Naive thymus-derived CD8-positive, alpha-beta T cell (primary cell): ENCODE measurements at places on chromosomes 12 and 14.

DNA sequence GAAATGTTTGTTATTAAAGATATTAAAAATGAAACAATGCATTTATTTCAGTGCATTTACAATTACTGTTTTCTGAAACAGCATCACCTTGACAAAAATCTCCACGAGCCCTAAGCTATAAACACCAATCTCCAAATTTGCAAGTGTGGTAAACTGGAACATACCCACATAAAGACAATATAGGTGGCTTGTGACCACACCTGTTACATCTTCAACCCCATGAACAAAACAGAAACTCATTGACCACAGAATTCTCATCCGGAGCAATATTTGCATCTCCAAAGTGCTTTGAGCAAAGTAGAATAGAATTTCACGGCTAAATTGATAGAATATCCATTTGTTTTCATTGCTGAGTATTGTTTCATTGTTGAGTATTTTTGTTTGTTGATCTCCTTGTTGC lies 375.2 kb upstream of the FLRT2 start:
- DNase-seq: no peak

GRCh38 chr12:121992059-121992879 lies 29.4 kb upstream of the BCL7A start:
- DNase-seq: no peak

- DNase-seq: no peak
These were observed 15.4 kb downstream of the PIWIL1 start for GRCh38 chr12:130353081-130353480.

DNA sequence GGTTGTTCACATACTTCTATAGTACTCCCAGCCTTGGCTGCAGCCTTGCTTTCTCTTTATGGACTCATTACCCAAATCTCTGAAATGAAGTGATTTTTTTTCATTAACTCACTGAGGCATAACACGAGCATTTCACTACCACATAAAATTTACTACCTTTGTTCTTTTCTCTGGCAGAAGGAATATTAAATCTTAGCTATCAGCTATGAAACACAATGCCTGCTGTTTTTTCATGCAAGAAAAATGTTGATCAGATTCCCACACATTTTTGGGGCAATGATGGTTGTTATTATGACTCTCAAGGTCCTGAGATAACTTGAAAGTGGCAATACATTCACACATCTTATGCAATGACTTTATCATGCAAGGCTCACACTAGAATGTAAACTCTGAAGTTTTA lies 225.3 kb upstream of the ATP2B1 start:
- no peak for DNase-seq

DNA sequence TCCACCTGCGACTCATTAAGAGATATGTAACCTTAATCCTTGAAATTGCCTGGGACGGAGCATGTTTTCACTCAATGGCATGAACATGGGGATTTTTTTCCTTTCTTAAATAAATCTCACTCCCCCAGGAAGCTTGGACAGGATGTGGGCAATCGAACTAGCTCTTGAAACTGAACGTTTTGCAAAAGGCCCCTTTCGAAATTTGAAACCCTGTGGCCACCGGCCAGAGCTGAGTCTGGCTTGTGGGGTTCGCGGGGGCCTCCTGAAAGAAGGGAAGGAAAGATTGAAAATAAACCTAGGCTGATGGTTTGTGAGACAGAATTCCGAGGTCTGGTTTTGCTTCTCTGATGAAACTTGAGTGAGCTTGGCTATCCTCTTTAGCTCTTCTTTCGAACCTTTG lies 101.4 kb upstream of the RTL1 start:
- no peak for DNase-seq

DNA sequence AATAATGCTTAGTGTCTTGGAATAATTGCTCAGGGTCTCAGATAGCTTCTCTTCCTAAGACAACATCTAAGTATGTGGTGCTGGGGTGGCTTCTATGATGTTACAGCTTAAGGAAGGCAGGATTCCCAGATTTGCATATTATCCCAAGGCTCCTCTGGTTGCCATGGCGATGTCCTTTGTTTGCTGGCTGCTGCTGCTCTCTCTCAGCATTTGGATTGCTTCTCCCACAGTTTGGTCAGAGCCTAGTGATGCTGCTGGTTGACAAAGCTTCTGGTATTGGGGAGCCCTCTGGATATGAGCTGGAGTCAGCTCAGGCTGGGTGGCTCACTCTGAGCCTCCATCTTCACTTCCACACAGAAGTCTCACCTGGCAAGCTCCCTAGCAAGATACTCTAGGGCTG lies 56.4 kb upstream of the FBXO33 start:
- no peak for DNase-seq

DNA sequence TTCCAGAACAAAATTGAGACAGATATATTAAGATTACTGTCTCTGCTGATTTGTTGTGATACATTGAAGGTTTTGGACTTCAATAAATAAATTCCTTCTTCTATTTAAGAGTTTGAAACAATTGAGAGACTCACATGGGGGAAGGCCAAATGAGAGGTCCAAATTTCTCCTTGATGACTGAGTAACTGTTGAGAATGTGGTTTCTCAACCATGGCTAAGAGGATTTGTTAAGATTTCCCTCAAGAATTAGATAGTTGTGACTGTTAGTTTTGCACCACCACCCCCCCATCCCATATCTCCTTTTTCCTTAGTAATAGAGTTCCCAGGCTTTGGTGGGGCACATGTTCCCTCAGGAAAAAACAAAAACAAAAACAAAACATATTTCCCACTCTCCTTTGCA lies 47.7 kb upstream of the IGF1 start:
- DNase-seq: no peak

DNA sequence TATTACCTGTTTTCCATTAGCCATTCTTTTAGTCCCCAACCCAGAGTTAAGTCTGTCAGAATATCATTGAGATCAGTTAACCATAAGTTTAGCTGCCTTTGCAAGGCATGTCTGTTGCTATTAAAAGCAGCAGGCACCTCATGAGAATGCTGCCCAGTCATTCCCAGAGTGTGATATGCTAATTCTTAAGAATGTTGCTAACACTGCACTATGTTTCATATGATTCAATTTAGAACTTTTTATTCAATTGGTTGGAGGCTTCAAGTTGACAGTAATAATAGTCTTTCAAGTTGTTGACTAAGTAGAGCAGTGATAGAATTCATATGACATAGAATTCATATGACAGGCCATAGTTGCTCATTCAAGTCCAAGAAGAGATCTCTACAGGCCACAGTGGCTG lies 292.3 kb downstream of the FUT8 start:
- DNase-seq: no peak

- no peak for DNase-seq
These were observed 3.9 kb upstream of the KRT4 start for GRCh38 chr12:52817699-52818238.

GRCh38 chr14:61542848-61543790 lies 152.2 kb upstream of the HIF1A start:
- no peak for DNase-seq

- no peak for DNase-seq
These were observed 10.1 kb downstream of the LTB4R start for GRCh38 chr14:24321212-24321975.

DNA sequence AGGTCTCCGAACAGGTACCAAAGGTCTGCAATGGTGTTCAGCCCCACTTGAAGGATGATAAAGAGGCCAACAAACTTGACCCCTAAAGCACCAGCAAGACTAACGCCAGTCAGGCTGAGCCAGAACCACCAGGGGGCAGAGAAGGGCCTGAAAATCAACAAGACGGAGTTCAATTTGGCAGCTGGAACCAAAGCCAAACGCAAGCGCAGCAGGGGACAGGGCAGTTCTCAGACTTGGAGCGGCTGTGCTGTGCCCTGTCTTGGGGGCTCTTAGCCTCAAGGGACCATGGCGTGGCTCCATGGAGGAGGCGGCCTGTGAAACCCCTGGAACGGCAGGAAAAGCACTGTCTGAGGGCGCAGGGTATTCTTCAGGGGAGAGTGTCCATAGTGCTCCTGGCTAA lies 19.6 kb downstream of the POMT2 start:
- peak; percentile 48 for DNase-seq

- no peak for DNase-seq
These were observed 103.1 kb downstream of the ETV6 start for GRCh38 chr12:11752403-11753149.

DNA sequence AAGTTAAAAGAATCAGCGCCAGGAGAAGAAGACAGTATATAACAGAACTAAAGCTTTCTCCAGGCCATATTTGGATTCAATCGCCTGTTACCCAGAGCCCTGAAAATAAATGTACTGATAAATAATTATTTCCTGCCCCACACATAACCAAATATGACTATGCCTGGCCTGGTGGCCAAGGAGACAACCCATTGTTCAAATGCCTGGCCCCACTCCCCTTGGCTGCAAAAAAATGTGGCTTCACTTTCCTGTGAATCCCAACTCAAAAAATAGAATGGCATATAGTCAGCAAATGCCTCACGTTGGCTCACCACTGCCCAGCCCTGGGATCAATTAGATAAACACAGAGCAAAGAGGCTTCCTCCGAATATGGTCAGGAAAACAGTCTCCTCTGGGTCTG lies 472.1 kb downstream of the BCL11B start:
- no peak for DNase-seq

- no peak for DNase-seq
These were observed 78.6 kb downstream of the POLR3B start for GRCh38 chr12:106436164-106436563.

- no peak for DNase-seq
These were observed 102.9 kb upstream of the FSCB start for GRCh38 chr14:44609876-44610510.

DNA sequence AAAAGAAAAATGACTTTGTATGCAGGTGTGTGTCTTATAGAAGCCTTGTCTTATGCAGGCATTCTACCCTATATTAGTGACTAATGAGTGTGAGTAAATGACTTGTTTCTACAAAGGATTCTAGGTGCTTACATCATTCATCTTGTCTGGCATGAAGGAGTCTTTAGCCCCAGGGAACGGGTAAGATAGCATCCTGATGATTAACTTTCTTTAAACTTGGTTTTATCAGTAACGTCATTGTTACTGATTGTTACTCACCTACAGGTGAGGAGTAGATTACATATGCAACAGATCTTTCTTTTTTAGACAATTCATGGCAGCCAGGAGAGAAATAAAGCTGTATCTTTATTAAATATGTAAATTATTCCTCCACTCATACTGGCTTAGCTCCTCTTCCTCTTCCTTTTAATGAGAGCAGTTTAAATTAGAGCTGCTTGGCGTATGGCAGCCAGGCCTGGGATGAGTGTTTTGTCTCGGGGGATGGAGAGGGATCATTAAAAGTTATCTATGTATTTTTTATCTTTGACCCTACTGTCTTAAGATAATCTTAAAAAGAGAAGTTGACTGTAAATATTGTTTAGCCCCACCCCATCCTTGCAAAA lies 57.2 kb upstream of the ATP2A2 start:
- DNase-seq: no peak

DNA sequence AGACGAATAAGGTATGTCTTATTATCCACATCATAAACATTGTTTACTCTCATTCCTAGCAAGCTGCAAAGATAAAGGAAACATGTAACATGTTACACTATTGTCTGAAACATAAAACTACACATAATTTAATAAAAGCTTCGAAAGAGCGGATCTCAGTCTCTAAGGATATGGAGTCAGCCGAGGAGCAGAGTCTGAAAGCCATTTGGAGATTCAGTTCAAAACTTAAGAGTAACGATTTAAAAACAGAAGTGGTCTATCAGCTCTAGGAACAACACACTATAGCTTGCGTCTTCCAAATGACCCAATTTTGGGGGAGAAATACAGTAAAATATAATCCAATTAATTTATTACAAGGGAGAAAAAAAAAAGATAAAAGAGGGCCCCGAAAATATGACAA lies 775 bp downstream of the NEMF start:
- DNase-seq: no peak

DNA sequence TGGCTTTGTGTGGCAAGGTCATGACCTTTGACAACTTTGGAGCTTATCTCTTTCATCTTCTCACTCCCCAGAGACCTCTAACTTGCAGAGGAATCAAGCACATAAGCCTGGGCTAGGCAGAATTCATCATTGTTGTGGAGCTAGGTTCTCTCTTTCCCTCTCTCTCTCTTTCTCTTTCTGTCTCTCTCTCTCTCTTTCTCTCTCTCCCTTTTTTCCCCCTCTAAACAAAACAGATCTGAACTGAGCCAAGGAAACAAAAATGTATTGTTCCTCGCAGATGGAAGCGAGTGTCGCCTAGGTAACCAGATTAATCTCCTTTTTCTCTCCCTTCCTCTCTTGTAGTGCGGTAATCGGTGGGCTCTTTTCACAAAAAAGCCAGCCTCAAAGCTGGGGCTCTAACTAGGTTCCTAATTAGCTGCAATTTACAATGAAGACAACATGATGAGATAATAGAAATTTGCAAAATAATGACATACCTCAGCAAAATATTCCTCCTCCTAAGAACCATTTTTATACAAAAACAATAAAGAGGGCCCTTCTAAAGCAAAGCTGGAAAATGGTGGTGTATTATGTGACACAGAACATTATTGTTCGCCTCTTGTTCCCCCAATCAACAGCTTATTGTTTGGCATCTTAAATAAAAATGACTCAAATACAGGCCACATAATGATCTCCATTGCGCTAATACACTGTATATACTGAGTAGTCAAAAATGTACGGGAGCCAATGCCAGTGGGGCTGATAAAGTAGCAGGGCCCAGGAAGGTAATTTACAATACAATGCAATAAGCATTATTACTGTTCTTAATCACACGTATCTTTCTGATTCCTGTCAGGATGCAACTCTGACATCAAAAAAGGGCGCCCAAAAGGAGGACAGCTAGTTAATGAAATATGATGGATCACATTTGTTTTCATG lies 65.7 kb upstream of the SOX5 start:
- no peak for DNase-seq

GRCh38 chr12:12901158-12901791 lies 9.9 kb downstream of the GPRC5A start:
- no peak for DNase-seq

- DNase-seq: peak; percentile 63
These were observed 515.4 kb downstream of the FUT8 start for GRCh38 chr14:65927931-65928356.

GRCh38 chr12:52739963-52740362 lies 36.6 kb upstream of the KRT77 start:
- DNase-seq: no peak

- no peak for DNase-seq
These were observed 50.8 kb downstream of the TTLL5 start for GRCh38 chr14:75711796-75712211.

DNA sequence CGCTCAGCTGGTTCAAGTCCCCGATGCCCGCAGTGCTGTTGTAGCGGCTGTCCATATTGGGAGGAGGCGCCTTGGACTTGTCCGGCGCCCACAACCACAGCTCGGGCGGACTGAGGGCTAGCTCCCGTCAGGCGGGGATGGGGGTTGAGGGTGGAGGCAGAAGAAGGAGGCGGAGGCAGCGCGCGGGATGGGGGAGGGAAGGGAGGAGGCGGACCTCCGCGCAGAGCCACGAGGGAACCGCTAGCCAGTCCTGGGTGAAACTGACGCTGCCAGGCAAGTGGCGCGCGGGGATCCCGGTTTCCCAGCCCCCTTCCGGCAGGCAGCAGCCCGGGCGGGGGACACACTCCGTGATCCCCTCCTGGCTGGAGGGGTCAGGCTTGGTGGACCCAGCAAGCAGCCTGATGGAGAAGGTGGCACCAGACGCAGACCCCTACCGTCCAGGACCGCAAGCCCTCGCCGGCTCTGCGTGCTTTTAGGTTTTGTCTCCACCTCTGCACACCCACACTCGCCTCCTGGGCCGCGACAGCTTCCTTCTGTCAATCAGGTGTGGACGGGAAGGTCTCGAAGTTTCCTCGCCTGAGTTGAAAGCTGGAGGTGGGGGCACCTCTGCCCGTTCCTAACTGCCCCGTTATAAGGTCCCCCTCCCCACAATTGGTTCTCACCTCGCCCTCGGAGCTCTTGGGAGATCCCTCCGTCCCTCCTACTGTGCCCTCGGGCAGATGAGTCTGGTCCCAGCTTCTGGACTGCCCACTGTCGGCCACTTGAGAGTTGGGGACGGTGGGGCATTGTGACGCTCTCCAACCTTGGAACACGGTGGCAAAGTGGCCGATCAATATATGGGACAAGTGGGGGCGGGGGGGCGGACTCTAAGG lies at the start of gene CPNE8:
TSS of gene CPNE8 (minus strand) at position 112 of the 872 bp plus-strand sequence. CDS start at position 55, 57 bp downstream.
- peak; percentile 11 for DNase-seq
